ENCODE measurements at places on chromosomes 16 and 17.
A peak's percentile ranks its signal among the peaks of the same experiment; 100 is the strongest.

GRCh38 chr17:19940722-19941464 is 36.7 kb downstream of the AKAP10 start:
- peak; percentile 66 for DNase-seq

GRCh38 chr16:87047221-87048037 is 269.8 kb downstream of the C16orf95 start:
- DNase-seq, result no peak

GRCh38 chr17:78353834-78354233 is 6.0 kb downstream of the SOCS3 start:
- no peak for DNase-seq

DNA sequence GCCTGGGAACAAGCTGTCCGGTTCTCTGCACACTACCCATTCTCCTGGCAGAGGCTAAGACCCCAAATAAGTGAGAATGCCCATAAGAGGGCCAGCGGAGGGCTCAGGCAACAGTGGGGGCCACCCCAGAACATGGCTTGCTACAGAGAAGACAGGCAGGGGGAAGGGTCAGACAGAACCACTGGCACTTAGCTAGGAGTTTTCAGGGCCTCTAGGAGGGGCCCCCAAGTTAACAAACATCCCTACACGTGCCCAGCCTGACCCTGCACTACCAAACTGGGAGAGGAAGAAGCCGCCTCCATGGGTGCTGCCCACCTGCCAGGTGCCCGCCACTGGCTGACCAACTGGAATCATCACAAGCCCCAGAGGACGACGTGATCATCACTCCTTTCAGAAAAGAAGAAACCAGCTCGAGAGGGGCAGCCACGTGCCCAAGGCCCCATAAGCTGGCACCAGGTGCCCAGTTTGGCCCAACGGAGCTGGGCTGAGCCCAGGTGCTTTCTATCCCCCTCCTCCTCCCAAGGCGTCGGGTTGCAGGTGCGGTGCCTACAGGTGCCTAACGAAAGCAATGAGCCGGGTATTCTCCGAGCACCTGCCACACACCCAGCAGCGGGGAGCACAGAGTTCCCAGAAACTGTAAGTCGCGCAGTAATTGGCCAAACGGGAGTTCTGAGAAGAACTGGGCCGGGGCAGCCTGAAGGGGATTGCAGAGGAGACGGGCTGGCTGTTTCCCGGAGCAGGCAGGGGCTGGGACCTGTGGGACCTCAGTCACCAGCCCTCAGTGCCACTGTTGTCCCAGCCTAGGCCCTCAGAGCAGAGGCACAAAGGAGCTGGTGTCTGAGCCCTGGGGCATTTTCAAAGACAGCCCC is 13.2 kb downstream of the RPH3AL start:
- no peak for DNase-seq

- DNase-seq, result peak; percentile 24
Measured at GRCh38 chr16:87584271-87584670, 18.0 kb upstream of the JPH3 start.

DNA sequence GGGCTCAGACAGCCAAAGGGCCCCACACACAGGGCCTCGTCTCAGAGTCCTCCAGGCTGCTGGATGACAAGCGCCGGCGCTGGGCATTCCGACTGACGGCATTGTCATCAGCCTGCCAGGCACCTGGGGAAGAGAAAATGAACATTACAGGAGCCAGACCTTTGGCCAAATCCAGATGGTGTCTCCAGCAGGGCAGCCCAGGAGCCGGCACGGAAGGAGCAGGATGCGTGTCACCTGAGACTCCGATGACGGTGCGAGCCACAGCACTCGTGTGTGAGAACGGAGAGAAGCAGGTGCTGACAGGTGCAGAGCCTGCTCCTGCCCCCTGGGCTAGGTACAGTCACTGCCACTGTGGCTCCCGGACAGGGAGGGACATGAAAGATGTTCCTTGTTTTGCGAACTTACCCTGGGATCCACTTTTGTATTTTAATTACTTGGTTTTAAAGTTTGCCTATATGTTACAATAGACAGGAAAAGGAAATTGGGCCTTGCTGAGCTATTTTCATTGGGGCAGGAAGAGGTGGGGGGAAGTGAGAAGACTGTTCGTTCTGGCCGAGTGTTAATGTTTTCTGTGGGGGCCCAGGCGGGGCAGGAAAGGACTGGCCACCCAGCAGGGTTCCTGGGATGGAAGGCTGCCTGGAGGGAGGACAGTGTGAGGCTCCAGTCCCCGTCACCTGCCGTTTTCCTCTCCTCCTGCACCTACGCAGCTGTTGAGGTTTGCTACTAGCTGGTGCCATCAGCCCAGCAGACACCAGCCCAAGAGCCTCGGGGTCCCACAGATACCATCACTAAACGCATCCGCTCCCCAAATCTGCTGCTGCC is 4.4 kb upstream of the FOXJ1 start:
- no peak for DNase-seq

DNA sequence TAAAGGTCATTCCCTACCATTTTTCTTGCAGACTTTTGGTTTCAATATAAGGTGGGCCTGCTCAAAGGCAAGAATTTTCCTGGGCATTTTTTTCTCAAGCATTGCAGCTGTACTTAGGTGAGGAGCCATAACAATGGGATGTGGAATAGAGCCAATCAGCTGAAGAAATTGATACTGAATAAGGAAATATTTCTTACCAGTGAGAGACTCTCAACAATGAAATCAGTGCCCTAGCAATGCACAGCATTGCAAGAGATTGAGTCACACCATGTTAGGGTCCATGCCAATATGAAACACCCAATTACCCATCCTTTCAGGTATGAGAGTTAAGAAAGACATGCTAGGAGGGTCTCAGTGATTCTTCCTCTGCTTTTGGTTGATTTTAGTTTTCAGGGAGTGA is 237.6 kb downstream of the SOX9 start:
- peak; percentile 77 for DNase-seq
